H9 (cell line): ENCODE measurements at places on chromosomes 3 and 15.

DNA sequence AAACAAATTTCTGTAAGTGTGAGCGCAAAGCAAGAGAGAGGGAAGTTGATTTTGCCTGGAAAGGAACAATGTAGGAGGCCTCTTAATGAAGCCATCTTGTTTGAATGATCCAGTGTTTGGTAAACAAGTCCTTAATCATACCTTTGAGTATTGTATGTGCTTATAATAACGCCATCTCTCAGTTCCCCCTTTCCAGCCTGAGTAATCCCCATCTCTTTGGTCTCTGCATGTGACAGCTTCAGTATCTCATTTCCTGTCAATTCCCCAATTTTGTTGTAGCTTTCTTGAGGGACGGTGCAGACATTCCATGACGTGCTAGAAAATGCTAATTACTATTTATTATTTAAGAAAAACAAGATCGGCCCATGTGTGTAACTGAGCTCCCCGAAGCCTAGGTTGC lies 349.3 kb upstream of the NR2F2 start:
- DNase-seq, result no peak

DNA sequence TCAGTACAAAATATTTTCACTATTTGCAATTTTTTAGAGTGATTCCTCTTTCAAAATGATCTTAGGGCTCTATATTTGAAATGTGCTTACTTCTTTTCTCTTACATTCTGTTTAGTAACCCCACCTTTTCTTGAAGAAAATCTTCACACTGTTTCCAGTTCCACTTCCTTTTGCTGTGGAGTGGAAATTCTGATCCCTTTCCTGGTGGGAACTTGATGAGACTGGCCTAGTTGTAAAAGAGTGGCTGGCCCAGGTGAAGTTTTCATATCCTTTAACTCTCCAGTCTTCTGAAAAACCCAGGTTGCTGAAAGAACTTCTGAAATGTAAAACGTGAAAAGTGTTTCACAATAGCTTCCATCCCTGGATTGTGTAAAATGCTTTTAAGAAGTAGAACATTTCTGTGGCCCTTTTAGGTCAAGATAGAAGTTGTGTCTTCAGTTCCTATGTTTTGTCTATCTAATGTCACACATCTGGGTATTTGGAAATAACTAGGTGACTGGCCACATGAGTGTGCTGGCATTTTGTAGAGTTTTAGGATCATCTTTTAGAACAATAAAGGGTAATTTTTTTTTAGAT lies 84.8 kb upstream of the LRIG1 start:
- no peak for DNase-seq

GRCh38 chr15:100918690-100919480 lies at the start of gene LRRK1:
TSS of gene LRRK1 (plus strand) at chr15:100919357. CDS start at chr15:100924633, 5,276 bp downstream.
- no peak for DNase-seq

DNA sequence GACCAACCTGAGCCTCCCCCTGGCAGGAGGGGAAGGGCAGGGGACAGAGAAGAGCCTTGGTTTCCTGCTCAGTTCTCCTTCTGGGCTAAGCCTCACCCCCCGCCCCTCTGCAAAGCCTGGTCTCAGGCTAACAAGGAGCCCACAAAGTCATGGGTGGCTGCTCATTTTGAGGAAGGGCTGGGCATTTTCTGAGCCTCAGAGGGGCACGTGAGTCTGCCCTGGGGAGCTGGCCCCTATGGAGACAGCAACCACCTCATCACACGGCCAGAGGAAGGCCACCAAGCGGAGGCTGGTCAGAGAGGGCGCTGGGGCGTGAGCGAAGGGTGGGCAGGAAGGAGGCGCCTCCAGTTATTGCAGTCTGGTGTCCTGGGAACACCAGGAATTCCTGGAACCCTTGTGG lies 18.7 kb downstream of the ABTB1 start:
- DNase-seq, result no peak

DNA sequence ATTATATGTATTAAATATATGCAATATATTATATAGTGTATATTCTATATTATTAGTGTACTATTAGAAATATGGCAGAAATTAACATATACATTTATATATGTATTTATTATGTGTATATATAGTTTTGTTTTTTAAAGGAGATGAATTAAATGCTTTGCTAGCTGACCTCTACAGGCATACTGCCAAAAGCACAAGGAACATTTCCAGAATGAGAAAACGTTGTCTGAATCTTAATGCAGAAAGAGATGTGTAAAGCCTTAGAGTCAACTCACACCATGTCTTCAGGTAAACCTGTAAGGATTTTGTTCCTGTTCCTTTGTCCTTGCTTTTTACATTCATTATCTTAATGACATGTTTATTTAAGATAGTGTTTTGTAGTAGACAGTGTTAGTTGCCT lies 111.9 kb downstream of the ST8SIA2 start:
- no peak for DNase-seq

- no peak for DNase-seq
Observed at GRCh38 chr3:48532271-48532976, 24.2 kb downstream of the PFKFB4 start.

GRCh38 chr15:45187578-45187893 lies 230 bp downstream of the SHF start:
- no peak for DNase-seq

DNA sequence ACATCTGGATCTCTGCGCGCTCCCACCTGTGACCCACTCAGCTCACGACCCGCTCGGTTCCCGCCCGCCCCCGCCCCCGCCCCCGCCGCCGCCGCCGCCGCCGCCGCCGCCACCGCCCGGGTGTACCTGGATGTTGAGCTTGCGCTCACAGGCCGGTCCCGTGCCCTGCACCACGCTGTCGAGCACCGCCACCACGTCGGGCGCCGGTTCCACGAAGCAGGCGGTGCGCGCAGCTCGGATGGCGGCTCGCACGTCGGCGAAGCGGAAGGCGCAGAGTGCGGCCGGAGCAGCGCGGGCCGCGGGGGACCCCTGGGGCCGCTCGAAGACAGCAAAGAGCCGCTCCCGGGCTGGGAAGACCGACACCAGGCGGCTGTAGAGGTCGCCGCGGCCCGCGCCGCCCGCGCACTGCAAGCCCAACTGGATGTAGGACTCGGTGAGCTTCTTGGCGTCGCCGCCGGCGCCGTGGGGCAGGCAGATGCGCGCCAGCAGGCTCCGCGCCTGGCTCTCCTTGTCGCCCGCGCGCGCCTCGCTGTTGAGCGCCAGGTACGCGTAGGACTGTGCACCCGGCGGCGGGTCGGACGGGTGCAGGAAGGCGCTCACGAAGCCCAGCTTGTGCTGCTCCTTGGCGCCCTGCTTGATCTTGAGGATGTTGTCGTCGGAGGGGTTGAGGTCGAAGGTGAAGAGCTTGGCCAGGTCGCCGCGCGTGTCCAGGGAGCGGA lies 1.1 kb downstream of the PLXND1 start:
- DNase-seq, result peak; percentile 58

- no peak for DNase-seq
Observed at GRCh38 chr3:172467170-172467824, 19.0 kb upstream of the GHSR start.

- DNase-seq, result no peak
Observed at GRCh38 chr15:94056314-94056713, 175.0 kb upstream of the MCTP2 start.

GRCh38 chr3:197404030-197404429 lies 105.6 kb upstream of the DLG1 start:
- no peak for DNase-seq

GRCh38 chr3:16313886-16314645 lies 49.1 kb downstream of the OXNAD1 start:
- no peak for DNase-seq

GRCh38 chr15:70329179-70329578 lies 231.5 kb upstream of the TLE3 start:
- no peak for DNase-seq
